ENCODE measurements at places on chromosomes 5 and 9. TPM values are rescaled to one million over a fixed set of nuclear protein-coding genes. Genes with fewer than 3 reads are reported as not detected.

- DNase-seq: peak; percentile 22
These were observed 76.1 kb downstream of the TSSK1B start for GRCh38 chr5:113358696-113359095.

GRCh38 chr9:124622882-124623281 is 115.7 kb upstream of the NR5A1 start:
- no peak for DNase-seq

GRCh38 chr5:11904265-11904906 is at the start of gene CTNND2:
CTNND2 (minus strand) TSS chr5:11904446; CDS start chr5:11903853, 593 bp downstream.
- peak; percentile 1 for DNase-seq

- DNase-seq: no peak
These were observed 76.9 kb upstream of the IFNK start for GRCh38 chr9:27447031-27447683.

DNA sequence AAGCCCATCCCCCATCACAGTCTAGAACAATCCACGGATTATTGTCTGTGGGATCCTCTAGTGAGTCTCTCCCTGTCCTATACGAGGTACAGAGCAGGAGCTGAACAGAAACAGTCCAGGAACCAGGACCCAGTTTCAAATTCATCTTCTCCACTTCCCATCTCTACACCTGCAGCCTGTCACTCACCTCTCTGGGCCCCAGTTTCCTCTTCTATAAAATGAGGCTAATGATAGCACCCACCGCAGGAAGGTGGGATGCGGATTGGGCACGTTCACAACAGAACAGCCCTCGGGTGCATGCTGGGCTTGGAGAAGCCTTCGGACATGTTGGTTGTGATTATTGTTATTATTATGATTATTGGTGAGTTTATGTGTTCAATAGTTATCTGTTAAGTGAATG is 78.5 kb downstream of the ANKRD33B start:
- DNase-seq: no peak

DNA sequence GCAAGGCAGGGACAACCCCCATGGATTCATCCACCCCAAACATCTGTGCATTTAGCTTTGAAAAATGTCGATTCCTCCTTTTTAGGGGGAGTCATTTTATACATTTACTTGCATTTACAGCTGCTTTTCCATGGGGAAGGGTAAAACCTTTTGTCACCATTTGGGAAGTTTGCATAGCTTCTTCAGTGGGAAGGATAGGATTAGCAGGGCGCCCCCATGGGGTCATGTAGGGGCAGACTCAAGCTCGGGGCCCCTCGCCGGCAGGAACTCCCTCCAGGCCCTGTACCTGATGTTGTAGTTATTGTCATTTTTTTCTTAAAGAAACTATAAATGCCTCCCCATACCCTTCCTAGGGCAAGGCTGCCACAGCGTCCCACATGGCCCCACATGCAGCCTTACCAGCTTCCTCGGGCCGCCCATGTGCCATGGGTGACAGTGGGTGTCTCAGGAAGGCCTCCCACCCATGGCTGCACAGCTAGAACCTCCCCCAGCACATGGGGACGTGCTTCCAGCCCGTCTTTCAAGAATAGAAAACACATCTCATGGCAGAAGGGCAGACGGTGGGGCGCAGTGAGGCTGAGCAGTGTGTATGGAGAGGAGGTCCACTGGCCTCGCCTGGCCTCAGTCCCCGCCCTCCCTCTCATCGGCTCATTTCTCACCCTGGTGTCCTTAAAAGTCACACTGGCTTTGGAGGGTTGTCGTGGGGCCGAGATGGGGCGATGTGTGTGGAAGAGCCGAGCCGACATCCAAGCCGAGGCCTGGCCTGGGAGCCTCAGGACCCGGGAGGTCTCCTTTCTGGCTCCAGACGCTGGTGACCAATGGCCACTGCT is 76.1 kb upstream of the OTULINL start:
- no peak for DNase-seq

GRCh38 chr9:37953775-37954437 is 50.0 kb upstream of the SLC25A51 start:
- DNase-seq: peak; percentile 97

DNA sequence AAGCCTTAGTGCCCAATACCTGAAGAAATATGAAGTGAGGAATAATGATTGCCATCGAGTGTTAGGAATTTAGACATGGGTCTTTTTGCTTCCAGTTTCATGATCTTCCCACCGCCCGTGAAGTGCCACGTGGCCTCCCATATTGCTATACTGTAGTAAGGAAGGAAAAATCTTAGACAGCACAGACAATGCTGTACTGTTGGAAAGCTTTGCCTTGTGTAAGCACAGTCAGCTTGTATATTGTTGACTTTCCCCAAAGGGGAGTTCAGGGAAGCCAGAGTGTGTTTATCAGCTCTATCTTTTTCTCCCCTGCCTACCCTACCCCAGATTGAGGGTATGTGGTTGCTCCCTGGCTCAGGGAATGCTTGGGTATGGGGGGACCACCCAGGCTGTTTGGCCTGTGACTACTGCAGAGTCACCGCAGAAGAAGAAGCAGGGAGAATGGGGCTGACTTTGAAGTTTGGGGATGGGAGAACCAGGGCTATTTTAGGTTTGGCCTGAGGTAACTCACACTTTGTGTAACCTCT is 161.8 kb upstream of the MEF2C start:
- DNase-seq: no peak

- DNase-seq: no peak
These were observed 8.3 kb upstream of the COMMD10 start for GRCh38 chr5:116076496-116076895.

- DNase-seq: no peak
These were observed 48.0 kb downstream of the SERINC5 start for GRCh38 chr5:80207832-80208231.

DNA sequence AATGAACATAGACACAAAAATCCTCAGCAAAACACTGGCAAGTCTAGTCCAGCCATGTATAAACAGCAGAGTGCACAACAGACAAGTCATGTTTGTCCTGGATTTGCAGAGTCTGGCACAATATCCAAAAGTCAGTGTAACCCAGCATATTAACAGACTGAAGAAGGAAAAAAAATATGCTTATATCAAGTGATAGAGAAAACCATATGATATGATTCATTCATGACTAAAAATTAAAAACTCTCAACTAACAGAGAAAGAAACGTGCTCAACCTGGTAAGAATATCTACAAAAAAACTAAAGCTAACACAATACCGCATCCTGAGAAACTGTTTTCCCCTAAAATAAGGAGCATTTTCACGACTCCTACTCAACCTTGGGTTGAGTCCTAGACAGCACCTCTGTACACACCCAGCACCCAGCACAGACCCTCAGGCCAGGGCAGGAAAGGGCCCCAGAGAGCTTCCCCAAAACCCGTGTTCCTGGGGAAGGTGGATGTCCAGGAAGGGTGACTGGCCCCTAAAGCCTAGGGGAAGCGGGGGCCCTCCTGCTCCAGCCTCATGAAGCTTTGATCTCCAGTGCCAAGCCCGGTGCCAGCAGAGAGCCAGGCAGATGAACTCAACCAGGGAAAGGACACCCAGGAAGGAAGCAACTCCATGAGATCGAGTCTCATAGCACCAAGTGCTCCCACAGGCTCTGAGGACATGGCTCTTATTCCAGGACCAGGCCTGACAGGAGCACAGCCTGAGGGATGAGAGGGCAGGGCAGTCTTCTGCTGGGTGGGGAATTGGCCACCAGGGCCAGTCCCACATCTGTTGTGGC is 38.9 kb downstream of the ADAMTS2 start:
- DNase-seq: no peak

- DNase-seq: no peak
These were observed at the start of gene FYB1 for GRCh38 chr5:39219437-39219836. FYB1 (minus strand) TSS chr5:39219563; CDS start chr5:39202960, 16,603 bp downstream.

GRCh38 chr5:74538206-74538661 is 102.3 kb downstream of the ENC1 start:
- DNase-seq: peak; percentile 67

- no peak for DNase-seq
These were observed 4.2 kb downstream of the SOHLH1 start for GRCh38 chr9:135695036-135695435.

DNA sequence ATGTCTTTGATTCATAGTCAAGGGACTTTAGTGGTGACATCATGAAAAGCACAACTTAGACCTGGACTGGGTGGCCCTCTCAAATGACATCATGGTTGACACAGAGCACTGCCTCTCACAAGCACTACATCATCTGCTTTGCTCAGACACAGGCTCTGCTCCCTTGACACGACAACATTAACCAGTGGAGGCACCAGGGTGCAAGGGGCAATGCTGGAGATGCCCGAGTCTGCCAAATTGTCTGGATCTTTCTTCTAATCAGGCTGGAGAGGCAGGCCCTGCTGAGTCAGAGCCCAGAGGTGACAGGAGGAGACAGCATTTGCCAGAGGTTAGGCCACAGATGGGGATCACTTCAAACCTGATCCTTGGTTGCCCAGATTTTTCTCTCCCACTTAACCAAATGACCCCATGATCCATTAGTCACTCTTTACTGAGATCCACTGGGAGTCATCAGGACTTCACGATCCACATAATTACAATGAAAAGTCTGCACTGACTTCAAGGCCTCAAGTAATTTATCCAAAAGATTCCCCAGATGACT is 174.4 kb downstream of the SLIT3 start:
- DNase-seq: no peak

DNA sequence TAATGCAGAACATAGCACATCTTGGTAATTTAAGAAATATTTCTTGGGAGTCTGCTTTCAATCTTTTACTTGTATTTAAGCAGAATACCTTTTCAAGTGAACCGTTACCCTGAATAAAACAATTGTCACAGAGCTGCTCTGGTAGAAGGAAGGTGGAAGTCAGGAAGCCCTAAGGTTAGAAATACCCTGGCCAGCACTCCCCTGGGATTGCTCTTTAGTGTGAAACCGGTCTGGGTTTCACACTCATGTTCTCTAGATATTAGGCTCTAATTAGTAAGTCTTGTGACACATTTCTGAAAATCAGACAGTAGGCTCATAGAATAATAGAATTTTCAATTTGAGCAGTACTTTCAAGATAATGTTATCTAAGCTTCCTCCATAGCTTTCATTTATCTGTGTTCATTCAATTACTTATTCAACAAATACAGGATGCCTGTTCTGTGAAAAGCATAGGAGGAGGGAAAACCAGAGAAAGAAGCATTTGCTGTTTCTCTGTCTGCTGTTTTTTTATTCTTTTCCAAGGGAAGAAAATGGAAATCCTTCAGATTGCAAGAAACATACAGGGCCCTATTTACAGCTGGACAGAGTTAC is 825.5 kb downstream of the TLR4 start:
- DNase-seq: no peak

The WASHC1 gene
- 10.8 TPM for polyA plus RNA-seq

GRCh38 chr9:103941104-103941503 is 153.0 kb upstream of the SMC2 start:
- no peak for DNase-seq

All from endothelial cell of umbilical vein (primary cell).